ENCODE measurements at places on chromosomes 7 and 10.

DNA sequence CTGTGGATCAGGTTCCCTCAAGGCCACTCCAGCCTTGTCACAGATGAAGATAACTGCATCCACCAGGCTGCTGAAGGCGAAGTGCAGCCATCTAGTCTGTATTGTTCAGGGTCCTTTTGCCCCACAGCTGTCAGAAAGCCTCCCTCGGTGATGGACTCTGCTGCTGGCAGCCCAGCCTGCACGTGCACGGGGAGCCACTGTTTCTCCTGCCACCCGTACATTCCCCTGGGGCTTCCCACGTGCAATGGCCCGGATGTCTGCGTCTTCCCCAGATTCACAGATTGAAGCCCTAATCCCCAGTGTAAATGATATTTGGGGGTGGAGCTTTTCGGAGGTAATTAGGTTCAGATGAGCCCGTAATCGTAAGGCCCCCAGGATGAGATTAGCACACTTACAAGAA is 46.6 kb upstream of the VIPR2 start:
- DNase-seq: no peak

DNA sequence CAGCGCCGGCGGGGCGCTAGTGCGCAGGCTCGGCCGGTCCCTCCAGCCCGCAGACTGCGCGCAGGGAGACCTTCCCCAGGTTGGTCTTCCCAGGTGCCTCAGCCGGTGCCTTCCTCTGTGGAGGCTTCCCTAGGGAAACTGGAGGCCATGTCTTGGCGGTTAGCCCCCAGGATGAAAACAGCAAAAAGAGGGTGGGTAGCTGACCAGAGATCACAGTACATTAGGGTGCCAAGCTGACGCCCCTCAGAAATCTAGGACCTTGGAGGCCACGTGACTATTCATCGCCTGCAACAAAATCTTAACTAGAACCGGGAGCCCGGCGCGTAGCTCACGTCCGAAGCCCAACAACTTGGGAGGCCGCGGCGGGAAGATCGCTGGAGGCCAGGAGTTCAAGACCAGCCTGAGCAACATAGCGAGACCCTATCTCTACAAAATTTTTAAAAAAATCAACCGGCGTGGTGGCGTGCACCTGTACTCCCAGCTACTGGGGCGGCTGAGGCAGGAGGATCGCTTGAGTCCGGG is 327 bp upstream of the FIS1 start:
- no peak for DNase-seq

GRCh38 chr7:89761173-89761572 is 393.1 kb upstream of the STEAP1 start:
- DNase-seq: no peak

- DNase-seq: no peak
These were observed 37.4 kb upstream of the KDM7A start for GRCh38 chr7:140214075-140214684.

- DNase-seq: no peak
These were observed 46.7 kb downstream of the PARD3 start for GRCh38 chr10:34768261-34768971.

DNA sequence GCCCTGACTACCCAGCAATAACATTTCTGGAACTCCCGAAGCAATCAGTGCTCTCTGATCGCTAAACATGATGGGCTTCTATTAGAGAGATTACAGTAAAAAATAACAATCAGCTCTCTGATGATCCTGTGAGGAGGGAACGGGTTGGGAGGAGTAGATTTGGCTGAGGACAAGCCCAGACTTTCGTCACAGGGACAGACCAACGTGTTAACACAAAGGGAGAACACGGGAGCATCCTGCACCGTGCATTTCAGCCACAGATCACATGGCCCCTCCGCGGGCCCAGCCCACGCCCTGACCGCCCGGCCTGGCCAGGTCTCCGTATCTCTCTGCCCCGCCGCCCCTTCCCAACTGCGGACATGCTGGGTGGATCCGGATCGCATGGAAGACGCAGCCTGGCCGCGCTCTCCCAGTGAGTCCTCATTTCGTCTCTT is 95.0 kb upstream of the AGBL3 start:
- no peak for DNase-seq

DNA sequence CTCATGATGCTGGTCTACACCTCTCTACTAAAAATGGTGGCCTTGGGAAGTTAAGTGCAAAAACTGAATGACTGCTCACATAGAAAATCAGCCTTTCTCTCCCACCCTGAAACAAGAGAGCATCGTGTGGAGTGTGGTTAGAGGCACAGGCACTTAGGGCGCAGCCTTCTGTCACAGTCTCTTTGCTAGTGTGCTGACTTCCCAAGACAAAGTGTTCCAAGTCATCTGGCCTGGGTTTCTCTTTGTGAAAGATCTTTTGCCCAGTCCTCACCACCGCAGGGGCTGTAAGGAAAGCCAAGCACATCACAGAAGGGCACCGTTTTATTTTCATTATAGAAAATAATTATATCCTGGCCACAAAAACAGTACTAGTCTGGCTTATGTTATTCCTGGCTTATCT is 12.5 kb downstream of the STN1 start:
- no peak for DNase-seq

GRCh38 chr10:61280303-61280702 is 172.9 kb downstream of the TMEM26 start:
- no peak for DNase-seq

GRCh38 chr10:25974897-25975459 is 40.9 kb downstream of the MYO3A start:
- no peak for DNase-seq

GRCh38 chr7:108328174-108328651 is 128.0 kb downstream of the NRCAM start:
- no peak for DNase-seq

DNA sequence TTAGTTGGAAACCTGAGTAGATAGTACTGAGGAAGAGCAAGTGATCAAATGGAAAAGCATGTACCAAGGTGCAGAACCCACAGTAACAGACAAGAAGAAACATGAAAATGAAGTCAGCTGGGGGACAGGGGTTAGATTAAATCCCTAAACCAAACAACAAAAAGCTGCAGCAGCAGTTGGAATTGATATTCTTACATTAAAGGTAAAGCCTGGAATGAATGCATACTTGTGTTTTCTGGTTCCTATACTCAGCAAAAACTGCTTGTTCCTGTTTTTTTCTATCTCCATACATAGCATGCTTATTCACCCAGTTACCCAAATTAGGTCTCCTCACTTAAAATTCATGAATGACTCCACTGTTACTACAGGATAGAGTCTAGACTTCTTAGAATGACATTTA is 92.4 kb downstream of the TPST1 start:
- no peak for DNase-seq

DNA sequence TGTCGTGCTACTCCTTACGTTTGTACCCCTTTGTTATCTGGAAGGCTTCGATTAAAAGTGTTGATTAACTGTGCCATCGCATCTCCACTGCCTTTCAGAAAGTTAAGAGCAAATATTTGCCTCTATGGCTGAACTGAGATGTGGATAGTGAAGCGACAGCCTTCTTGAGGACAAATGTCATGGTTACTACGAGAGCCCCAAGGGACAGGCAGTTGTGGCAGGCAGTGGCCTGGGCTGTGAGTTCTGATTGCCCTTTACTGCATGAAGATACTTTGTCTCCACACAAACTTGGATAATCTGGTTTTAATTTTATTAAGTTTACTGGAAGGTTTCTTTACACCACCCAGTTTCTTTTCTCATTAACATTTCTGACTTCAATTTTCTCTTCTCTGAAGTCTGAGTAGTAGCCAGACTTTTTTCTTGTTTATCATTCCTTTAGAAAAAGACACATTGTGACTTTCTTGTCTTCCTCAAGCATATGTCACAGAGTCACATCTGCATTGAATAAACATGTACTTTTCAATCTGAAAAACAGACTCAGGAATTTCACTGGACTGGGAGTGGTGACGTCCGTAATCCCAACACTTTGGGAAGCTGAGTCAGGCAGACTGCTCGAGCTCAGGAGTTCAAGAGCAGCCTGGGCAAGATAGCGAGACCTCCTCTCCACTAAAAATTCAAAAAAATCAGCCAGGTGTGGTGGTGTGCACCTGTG is 1.5 kb downstream of the TAS2R41 start:
- no peak for DNase-seq

DNA sequence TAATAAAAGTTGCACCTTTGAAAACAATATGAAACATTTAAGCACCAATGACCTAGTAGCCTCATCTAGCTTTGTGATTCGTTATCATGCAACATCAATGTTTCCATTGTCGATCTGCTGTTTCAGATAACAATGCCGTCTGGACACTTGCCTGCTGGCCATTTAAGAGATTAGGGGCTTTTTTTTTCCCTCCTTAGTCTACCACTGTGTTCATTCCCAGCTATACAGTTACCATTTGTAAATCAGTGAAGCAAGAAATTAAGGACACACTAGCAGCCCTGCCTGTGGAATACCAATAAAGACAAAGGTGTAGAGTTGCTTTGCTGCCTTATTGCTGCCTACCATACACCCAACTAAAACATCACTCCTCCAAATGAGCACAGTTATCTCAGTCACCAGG is 37.6 kb upstream of the MYO3A start:
- no peak for DNase-seq

GRCh38 chr7:156684661-156685060 is 44.1 kb downstream of the RNF32 start:
- DNase-seq: no peak

DNA sequence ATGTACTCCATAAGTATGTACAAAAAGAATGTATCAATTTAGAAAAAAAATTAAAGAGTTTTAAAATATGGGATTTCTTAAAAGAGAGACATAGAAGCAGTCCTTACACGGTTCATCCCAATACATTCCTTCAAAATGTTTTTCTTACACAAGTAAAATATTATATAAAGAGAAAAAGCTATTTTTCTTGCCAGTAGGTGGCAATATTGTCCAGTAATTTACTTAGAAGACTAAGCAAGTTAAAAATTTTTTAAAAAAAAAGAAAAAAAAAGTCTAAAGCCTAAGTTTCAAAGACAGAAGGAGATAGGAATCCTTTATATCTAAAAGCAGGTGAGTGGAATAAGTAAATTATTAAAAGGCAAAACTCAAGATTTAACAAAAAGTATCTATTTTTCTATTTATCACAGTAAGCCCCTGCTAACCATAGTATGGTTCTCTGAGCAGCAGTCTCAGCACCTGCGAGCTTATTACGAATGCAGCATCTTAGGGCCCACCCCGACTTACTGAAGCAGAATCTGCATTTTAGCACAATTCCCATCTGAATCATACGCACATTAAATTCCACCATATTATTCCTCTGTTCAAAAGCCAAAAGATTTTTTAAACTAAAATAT is 240.6 kb downstream of the DGKI start:
- no peak for DNase-seq

- DNase-seq: no peak
These were observed 254.4 kb downstream of the ANKRD7 start for GRCh38 chr7:118478931-118479330.

DNA sequence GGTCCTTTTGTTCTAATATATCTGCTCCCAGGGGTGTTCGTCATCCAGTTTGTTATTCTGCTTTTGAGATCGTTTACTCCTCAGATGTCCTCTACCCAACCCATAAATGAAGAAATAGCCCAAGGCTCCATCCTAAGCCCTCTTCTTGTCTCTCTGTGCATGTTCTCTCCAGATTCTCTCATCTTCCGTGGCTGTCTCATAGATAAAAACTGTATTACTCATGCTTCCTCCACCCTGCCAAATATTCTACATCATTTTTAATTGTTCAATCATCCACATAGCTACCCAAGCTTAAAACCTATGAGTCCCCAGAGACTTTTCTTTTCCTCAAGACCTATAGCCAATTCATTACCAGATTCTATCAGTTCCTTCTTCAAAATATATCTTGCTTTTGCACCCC is 44.9 kb downstream of the CAV1 start:
- no peak for DNase-seq

DNA sequence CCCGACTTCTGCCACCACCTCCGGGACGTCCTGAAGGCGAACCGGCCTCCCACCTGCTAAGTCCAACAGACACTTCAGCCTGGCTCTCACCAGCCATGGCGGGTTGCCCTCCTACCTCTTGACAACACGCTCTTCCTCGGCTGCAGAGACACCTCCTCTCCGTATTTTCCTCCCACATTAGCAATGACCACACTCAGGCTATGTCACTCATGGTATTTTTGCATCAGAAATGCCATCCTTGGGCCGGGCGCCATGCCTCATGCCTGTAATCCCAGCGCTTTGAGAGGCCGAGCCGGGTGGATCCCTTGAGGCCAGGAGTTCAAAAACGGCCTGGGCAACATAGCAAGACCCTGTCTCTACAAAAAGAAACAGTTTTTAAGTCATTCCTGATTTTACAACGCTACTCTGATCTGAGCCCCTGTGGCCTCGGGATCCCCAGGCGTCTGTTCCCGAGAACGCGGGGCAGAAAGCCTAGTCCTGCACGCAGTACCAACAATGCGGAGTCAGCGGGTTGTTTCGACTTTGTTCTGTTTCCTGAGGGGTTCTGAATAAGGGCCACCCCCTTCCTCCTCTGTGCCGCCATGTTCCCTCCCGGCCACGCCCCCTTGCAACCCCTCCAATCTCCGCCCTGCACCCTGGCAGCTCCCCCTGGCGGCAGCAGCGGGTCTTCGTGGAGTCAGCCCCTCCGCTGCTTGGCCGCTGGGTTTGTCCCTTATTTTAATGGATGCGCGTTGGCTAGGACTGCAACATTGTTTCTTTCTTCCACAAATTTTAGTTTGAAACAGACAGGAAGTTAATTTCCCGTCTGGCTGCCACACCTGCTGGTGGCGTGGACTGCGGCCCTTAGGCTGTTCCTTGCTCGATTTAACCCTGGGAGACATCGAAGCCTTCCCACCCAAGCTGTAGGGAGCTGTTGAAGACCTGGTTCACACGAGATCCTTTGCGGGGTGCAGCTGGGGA is 9.7 kb upstream of the ZFAND2A start:
- peak; percentile 97 for DNase-seq

DNA sequence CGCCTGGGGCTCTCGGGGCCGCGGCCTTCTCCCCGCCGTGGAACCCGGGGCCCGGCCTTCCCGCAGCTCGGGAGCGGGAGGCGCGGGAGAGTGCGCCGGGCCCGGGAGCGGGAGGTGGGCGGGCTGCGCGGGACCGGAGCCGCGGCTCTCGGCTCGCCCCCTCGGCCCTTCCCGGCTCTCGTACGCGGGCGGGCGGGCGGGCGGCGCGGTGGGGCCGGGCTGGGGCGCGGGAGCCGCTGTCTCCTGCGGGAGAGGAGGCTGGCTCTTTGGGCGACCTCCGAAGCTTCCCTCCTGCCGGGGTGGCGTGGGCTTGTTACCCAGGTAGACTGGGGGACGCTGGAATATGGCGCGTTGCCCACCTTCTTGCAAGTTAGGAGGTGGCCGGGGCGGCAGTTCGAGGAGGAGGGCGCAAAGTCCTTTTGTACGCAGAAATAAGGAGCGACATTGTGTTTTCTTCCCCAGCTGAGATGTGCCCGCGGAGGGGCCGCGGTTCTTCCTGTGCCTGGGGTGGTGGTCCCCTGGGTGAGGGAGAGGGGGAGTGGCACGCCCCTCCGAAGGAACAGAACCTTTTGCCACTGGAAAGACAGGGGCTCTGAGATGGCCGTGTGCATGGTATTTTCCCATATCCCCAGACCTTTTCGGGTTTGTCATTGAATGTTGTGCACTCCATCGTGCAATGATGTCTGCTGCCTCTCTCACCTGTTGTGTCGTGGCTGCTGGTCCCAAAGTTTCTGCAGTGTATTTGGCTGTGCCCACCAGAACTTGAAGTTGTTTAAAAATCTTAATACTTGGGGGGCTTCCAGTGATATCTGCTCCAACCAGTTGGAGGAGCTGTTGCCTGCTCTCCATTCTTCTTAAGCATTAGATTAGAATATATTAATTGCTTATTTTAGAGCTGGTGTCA is 844 bp downstream of the NRF1 start:
- DNase-seq: peak; percentile 80

All from activated effector memory CD4-positive, alpha-beta T cell treated with anti-CD3 and anti-CD28 coated beads, Interleukin-2, amount 50 U/mL, for 16 hours (primary cell).